NCI-H1092 (cell line): ENCODE measurements at places on chromosomes 4 and X.

- no peak for DNase-seq
Observed at GRCh38 chrX:23656684-23657083, 10.6 kb upstream of the PRDX4 start.

GRCh38 chrX:136347706-136348105 is 46.9 kb downstream of the ADGRG4 start:
- DNase-seq, result no peak

- no peak for DNase-seq
Observed at GRCh38 chr4:87019246-87019791, 84.5 kb downstream of the AFF1 start.

DNA sequence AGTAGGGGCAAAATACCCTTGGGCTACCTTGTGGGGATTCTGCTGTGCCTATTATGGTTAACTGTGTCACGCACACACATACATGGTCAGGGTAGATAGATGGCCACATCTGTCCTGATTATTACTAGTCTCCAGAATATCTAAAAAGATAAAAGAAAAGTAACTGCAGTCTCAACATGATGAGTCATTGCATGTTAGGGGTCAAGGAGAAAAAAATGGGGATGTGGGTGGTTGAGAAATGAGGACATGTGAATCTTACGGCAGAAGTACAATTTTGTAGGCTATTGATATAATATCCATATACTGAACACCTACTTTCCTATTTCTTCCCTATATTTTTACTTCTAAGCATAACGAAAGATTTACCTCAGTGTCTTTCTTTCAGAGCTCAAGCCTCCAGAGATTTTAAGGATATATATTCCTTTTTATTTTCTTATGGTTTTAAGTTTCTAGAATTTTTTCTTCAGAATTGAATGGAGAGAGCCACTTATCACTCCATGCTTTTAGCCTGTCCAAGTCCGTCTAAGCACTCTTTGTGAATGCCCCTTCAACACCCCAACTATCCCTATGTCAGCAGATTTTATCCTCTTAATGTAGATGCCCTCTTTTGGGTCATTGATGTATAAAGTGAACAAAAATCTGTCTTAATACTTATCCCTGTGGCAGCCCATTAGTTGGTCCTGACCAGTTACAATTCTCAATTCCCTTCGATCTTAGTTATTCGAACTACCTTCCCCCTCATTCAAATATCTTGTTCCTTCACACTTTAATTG is 642.2 kb downstream of the IQCM start:
- DNase-seq, result no peak

DNA sequence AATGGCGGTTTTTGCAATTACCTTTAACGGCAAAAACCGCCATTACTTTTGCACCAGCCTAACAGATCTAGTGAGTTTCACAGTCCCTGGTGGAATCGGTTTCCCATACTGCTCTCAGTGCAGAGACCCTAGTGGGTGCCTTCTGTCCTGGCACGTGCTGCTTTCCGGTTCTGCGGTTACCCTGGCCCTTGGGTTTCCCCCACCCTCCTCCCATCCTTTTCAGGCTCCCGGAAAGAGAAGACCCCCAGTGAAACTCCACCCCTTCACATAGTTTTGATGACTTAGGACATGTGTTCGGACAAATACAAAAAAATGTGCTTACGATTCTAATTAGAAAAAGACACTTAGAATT is 36.9 kb downstream of the NLGN3 start:
- DNase-seq, result peak; percentile 55
